ENCODE measurements at places on chromosomes 12 and 14. TPM values are rescaled to one million over a fixed set of nuclear protein-coding genes. Genes with fewer than 3 reads are reported as not detected.

Gene CLEC4C
- total RNA-seq: not detected

Gene GNB3
- 3.0 TPM for total RNA-seq

Gene NXPH4
- total RNA-seq: 0.27 TPM

Gene FAR2
- 3.2 TPM for total RNA-seq

Gene CCDC59
- 37.2 TPM for total RNA-seq

Gene SLC10A1
- total RNA-seq: not detected

Gene B4GALNT1
- total RNA-seq: 0.88 TPM

Measured in thyroid gland (tissue), 4 donors.